ENCODE measurements at places on chromosomes 4 and X.

- no peak for DNase-seq
Observed at GRCh38 chrX:154890990-154891639, 5.0 kb downstream of the F8A1 start.

GRCh38 chrX:14936561-14936960 lies 63.3 kb downstream of the MOSPD2 start:
- no peak for DNase-seq

GRCh38 chrX:136909706-136910564 lies 29.4 kb upstream of the RBMX start:
- peak; percentile 64 for DNase-seq

DNA sequence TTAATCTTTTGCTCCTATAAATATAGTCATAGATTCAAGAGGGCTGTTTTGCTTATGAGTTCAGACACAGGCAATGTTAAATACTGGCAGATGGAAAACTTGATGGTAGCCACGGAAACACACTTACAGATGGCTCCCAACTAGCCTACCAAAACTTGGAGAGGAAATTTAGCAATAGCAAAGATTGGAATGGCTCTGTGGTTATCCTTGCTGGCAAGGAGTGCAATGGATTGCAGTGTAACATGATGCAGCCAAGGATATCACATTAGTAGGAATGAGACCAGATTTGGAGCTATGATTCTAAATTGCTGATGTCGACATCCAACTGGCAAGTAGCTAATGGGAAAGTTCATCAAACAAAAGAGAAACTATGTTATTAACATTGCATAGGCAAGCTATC lies 791.0 kb upstream of the DIAPH2 start:
- DNase-seq, result no peak

GRCh38 chr4:66565801-66566200 lies 895.5 kb upstream of the EPHA5 start:
- no peak for DNase-seq

GRCh38 chr4:172881645-172882044 lies 287.0 kb upstream of the GALNT7 start:
- DNase-seq, result no peak

DNA sequence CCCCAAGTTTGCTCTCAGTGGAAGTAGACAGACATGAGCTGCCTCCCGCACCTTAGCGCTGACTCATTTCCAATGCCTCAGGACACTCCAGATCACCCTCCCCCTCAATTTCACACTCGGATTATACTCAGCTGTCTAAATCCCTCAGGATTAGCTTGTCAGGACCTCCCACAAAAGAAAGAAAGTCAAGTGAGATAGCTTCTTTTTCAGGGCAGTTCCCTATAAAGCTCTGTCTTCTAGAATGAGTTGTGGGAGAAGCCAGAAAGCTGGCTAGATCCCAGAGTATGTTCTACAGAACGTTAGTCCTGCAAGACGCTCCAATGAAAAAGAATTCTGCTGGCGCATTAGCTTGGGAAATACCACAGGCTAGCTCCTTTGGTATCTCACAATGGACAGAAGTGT lies 51.2 kb upstream of the MTNR1A start:
- no peak for DNase-seq

DNA sequence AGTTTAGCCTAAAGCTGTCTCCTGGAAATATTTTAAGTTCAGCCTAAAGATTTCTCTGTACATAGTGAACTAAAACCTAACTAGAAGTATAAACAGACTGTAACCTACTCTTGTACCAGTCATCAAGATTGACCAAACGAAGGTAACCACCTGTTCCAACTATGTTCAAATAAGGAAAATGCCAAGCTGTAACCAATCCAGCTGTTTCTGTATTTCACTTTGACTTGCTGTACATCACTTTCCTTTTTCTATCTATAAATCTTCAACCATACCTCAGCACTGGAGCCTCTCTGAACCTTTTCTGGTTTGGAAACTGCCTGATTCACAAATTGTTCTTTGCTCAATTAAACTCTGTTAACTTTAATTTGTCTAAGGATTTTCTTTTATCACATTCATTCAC lies 3.1 kb upstream of the CYSLTR1 start:
- DNase-seq, result no peak

- DNase-seq, result no peak
Observed at GRCh38 chrX:102345916-102346315, 93.9 kb downstream of the NXF2B start.

- no peak for DNase-seq
Observed at GRCh38 chrX:49876750-49877149, 2.5 kb upstream of the USP27X start.

DNA sequence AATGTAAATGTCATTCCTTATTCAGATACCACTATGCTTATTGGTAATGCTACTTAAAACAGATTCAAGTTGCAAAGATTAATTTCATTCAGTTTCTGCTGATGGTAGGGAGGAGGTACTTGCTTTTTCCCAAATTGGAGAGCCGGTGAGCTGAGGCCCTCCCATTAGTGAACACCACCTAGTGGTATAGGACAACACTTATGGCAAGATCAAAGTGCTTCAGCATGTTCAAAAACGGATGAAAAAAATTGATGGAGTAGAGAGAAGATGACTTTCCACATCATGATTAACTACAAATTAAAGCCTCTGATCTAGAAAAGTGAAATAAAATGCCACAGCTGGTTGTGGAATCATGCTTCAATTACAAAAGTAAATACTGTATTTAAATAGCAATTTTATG lies 112.9 kb downstream of the MBNL3 start:
- DNase-seq, result no peak

- no peak for DNase-seq
Observed at GRCh38 chr4:80986011-80986410, 44.5 kb upstream of the BMP3 start.

GRCh38 chrX:138777230-138777629 lies 65.7 kb upstream of the FGF13 start:
- DNase-seq, result no peak

DNA sequence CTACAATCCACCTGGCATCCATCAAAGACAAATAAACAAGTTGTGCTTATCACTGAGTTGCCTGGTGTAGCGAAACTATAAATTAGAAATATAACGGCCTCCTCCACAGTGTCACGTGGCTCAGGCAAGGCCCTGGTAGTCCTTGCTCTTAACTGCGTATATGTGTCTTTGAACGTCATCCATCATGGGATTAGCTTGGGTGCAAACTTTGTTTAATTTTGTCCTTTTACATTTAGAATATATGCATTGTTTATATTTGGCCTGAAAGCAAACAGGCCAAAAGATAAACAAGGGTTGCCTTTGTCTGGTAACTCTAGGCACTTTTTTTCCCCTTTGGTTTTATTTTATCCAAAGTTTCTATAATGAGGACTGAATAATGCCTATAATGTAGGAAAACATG lies 184.9 kb downstream of the KIT start:
- no peak for DNase-seq
